ENCODE measurements at places on chromosomes 6 and 20.

DNA sequence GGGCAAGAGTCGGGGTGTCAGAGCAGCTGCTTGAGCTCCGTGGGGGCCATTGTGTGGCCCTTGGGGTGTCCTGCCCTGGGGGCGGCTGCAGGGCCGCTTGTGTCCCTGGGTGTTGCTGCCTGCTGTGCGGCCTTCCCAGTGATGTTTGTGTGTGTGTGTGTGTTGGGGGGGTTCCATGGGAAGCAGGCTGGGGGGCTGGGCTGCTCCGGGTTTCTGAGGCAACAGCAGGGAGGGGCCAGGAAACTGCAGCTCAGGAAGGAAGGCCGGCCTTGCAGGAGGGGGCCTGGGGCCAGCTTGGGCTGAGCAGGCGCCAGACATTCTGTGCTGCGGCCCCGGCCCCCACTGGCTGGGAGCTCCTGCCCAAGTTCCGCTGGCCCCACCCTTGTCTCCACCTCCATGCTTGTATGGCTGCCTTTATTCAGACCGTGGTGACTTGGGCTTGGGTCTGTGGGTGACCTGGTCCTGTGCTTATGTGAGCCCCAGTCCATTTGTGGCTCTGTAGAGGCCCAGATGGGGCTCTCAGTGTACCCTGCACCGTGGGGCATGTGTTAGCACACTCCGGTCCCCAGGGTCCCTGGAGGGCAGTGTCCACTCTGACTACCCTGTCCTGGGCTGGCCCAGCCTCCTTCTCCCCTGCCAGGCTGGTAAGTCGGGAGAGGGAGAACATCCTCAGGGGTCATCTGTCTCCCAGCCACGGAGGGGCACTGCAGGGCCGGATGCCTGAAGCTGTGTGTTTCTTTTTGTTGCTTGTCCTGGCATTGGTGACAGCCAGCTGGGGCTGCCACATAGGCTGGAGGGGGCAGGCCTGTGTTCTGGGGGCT lies 4.6 kb upstream of the SOX18 start:
- no peak for DNase-seq

GRCh38 chr20:16476032-16476431 lies 97.2 kb downstream of the KIF16B start:
- DNase-seq = no peak

- DNase-seq = no peak
Measured at GRCh38 chr6:35035481-35036030, 105.6 kb downstream of the TCP11 start.

GRCh38 chr6:135084001-135084915 lies 29.6 kb upstream of the HBS1L start:
- no peak for DNase-seq

DNA sequence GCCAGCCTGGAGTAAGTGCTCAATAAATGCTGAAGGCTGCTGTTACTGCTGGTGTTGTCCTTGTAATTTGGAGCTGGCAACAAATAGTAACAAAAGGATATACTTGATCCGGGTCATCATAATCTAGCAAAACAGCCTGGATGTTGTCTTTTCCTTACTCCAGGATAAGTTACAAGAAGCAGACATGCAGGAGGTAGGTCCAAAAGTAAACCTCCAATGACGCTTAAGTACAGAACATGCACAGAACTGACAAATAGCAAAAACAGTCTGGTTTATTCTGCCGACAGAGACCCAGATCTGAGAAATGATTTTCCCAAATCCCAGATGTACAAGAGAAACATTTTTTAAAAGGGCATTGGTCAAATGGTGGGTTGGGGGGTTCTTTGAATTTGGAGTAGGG lies 93.0 kb upstream of the KCNK16 start:
- no peak for DNase-seq

DNA sequence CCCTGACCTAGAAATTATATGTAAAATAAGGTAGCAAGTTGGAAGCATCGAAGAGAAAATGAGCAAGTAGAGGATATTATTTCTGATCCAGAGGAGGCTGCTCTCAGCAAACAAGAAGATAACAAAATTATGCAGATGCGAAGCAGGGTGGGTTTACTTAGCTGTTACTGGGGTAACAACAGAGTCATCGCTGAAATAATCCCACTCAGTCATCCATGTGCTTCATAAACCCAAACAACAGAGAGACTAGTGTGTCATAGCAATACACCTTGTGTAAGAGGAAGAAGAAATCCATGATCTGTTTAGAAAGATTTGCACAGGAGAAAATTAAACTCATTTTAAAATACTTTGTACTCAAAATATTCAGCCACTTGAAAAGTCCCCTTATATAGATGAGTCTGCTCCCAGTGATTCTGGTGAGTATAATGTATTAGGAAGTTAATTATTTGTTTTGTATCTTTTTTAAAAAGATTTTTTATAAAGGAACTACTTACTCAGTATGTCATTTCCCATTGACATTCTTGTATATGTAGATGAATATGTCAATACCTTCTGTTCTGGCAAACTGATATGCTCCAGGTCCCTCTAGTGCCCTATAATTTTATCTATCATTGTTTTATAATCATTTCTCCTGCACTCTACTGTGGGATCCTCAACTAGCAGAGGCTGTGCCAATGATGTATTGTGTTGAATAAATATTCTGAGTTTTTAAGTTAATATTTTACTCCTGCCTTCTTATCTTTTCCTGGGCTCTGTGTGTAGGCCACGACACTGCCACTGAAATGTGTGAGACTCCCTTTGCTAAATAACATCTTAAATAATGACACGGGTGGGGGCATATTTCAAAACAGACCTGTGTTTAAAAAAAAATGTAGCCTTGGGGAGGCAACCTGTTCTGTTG lies 8.6 kb upstream of the HIVEP2 start:
- DNase-seq = no peak

DNA sequence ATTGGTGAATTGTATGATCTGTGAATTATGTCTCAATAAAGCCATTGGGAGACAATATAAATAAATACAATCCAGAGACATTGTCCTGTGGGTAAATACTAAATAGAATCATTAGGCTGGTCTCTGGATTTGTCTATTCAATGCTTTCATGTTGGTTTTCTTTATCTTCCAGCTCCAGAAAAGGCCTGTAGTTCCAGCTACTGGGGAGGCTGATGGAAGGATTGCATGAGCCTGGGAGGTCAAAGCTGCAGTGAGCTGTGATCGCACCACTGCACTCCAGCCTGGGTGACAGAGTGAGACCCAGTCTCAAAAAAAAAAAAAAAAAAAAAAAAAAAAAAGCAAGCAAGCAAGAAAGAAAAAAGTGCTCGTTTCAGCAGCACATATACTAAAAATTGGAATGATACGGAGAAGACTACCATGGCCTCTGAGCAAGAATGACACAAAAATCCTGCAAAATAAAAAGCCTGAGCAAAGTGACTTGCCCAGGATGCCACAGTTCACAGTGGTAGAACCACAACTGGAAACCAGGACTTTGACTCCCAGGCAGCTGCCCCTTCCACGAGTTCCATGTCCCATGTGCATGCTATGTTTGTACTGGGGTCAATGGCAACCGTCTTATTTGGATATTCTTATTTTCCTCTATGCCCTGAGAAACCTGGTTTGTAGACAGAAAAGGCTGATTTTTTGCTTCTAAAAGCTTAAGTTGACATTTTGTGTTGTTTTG lies 33.6 kb upstream of the GMPR start:
- DNase-seq = no peak

- DNase-seq = no peak
Measured at GRCh38 chr6:183668-184067, 108.6 kb upstream of the DUSP22 start.

DNA sequence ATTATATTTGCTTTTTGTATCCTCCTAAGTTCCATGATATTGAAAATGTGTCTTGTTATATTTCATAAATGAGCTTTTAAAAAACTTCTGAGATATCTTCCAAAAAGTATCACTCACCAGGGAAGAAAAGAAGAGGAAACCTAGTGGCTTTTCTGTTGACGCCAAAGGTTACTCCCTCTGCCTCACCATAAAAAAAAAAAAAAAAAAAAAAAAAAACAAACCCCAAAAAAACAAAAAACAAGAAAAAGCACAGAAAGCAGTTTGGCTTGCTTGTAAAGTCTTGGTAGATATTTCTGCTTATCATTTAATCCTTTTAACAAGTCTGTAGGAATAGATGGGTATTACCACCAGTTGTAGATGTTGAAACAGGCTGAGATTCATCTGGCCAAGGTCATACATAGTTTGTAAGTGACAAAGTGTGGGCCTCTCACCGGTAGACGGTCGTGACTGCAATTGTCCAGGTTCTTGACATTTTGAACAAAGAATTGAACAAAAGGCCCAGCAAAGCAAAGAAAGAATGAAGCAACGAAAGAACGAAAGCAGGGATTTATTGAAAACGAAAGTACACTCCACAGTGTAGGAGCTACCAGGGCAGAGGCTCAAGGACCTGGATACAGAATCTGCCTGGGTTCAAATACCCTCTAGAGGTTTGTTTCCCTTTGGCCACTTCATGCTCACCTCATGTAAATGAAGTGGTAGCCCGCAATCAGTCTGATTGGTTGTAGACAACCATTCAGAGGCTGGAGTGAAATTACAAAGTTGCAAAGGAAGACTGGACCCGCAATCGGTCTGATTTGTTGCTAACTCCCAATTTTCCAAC lies 11.6 kb upstream of the ELOVL5 start:
- no peak for DNase-seq

- no peak for DNase-seq
Measured at GRCh38 chr20:55693641-55694040, 311.7 kb downstream of the CBLN4 start.

DNA sequence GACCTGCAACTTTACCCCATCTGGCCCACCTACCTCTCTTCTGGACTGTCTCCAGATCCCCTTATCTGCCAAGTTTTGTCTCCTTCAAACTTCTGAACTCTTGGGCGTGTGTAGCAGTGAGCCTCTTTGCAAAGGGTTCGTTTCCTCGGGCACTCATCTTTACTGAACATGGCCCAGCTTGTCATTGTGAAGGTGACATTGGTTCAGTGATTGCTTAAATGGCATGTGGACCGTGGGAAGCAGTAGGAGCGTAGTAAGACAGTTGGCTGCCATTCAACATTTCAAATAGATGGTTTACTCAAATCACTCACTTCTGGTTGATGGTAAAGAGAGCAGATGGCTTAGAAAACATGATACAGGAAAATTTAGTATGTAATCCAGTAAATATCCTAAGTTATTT lies 34.8 kb upstream of the KIF25 start:
- DNase-seq = no peak

DNA sequence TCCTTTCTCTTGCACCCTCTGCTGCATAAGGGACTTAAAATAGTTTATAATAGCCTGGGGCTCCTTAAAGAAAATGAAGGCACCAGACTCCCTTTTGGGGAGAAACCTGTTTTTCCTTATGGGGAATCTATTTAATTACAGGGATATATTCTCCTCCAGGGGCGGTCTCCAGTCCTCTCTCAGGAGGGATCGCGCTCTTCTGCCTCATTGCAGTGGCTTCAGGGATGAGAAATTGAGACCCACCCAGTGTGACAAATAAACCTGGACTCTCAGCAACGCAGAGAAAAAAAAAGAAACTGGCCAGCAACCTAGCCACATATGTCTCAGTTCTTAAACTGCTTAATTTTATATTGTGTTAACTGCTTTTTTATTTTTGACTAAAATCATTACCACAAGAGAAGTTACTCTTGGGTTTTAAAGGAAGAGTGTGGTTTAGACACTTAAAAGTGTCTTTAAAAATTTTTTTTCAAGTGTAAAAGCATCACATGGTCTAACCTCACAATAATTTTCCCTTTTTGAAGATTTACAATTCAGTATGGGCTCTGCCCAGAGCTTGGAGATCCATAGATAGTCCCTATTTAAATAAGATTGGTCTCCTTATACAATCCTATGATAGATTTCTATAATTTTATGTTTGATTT lies 11.7 kb upstream of the GOPC start:
- DNase-seq = no peak

DNA sequence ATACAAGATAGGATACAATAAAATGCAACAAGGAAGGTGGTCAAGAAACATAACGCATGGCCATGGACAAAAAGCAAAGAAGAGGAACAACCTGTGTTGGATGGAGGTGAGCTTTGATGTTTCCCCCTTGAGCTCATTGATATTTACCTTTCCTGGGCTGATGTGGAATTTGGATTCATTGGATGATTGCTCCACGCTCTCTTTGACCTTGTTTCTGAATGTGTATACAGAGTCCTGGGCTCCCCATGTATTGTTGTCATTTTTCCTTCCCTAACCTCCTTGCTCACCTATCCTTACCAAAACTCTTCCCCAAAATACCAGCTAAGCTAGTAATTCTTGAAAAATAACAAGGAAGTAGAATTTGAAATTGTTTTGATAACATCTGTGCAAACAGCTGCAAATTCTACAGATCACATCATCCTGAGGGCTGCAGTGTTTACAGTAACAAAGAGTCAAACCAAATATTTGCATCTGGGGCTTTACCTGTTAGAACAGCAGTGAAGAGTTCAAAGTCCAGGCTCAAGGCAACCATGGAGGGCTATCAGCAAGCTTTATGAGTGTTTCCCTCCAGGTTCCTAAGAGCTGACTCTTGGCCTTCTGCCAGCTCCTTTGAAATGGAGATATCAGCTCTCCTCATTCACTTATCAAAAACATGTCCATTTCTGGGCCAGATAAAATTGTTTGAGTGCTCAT lies 214.3 kb upstream of the MARCKS start:
- DNase-seq = no peak

- DNase-seq = no peak
Measured at GRCh38 chr20:37273988-37274387, 12.4 kb upstream of the GHRH start.

DNA sequence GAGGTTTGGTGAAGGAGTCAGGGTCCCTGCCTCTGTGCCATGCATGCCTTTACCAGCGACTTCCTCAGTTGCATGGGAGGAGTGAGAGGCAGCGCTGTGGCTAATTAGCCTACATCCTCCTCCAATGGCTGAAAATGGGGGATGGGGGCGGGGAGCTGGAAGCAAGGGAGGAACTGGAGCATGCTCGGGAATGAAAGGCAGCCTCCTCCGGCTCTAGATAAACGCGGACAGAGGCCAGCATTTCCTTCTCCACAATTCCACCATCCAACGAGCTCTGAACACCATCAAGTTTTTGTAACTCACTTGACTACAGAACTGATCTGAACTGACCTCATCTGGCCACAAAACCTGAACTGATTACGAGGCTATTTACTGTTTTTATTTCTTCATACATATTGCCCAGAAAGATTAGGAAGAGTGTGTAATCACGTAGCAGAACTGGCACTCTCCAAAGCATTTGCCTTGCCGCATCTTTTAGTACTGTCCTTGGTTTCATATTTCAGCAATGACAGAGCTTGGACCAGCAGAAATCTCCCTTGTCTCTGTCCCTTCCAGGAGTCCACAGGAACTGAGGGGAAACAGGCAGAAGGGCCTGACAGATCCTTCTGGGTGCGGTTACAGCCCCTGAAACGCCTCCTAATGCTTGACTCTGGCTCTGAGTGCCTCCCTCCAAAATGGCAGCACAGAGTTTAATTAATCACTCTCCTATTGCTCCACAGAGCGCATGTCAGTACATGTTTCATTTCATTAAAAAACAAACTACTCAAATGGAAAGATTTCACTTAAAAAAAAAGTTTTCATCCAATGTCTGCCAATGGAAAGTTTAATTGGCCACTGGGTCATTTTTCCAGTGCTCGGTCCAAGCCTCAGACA lies 58.2 kb upstream of the TRAF3IP2 start:
- no peak for DNase-seq
